C1 segment of cervical spinal cord (tissue), 14 donors: ENCODE measurements at places on chromosomes 7 and 10.

DNA sequence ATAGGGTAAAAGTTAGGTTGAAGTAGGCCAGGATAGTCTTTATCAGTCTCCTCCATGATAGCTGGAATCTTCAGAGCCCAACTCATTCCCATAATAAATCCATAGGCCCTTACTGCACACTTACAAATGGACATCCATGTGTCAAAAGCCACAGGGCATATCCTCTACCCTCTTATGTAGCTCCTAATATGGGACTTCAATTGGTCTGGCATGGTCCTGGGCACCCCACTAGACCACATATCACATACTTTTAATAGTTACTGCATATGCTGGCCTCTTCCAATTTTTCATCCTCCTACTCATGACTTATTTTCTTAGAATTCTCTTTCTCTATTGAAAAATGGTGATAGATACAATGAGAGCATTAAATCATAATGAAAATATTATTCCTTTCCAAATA is 169.3 kb downstream of the MAGI2 start:
- DNase-seq, result no peak

GRCh38 chr7:147968046-147968610 is 622.4 kb upstream of the C7orf33 start:
- DNase-seq, result no peak

DNA sequence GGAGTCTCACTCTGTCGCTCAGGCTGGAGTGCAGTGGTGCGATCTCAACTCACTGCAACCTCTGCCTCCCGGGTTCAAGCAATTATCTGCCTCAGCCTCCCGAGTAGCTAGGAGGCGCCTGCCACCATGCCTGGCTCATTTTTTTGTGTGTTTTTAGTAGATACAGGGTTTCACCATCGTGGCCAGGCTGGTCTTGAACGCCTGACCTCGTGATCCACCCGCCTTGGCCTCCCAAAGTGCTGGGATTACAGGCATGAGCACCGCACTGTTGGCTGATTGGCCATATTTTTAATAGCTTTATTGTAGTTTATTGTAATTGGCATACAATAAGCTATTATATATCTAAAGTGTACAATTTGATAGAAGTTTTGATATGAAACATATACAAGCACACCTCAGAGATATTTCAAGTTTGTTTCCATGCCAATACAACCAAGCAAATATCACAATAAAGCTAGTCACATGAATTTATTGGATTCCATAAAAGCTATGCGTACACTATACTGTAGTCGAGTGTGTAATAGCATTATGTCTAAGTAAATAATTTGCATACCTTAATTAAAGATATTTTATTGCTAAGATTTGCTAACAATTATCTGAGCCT is 5.6 kb downstream of the PLEKHS1 start:
- no peak for DNase-seq

GRCh38 chr10:132667342-132668047 is 118.5 kb downstream of the NKX6-2 start:
- DNase-seq, result no peak

GRCh38 chr7:45974540-45975360 is 53.7 kb upstream of the IGFBP3 start:
- no peak for DNase-seq

DNA sequence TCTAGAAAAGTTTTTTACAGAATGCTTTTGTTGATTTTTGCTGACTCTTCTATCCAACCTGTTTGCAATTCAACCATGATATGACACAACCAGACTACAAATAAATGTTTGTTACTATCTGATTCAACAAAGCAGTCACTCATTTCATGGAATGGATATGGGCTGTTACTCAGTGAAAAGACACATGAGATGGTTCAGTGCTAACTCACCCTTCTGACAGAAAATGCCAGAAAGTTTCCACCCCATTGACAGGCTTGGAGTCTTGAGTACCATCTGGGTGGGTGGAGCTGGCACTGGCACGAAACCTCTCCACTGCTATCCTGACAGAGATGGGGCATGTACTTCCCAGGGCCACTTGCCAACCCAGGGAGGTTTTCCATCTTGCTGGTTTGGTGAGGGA is 39.5 kb downstream of the RBM28 start:
- no peak for DNase-seq

GRCh38 chr7:144527051-144527471 is 123.6 kb upstream of the NOBOX start:
- no peak for DNase-seq

- DNase-seq, result no peak
Measured at GRCh38 chr7:47414342-47415317, 167.3 kb downstream of the TNS3 start.

DNA sequence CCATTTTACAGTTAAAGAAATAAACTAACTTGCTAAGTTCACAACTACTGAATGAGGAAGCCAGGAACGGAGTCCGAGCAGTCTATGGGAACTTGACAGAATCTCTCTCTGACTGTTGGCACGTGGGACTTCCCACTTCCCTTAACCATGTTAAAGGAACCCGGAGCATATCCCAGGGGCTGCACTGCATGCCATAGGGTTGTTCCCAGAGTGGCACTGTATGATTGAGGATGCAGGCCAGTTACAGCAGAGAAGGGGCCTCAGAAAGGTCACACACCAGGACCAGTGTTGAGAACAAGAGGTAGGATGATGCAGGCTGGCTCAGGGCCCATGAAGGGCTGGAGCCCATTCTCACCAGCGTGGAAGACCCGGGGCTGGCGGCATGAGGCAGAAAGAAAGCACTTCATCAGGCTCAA is 201.8 kb downstream of the NSUN6 start:
- no peak for DNase-seq

DNA sequence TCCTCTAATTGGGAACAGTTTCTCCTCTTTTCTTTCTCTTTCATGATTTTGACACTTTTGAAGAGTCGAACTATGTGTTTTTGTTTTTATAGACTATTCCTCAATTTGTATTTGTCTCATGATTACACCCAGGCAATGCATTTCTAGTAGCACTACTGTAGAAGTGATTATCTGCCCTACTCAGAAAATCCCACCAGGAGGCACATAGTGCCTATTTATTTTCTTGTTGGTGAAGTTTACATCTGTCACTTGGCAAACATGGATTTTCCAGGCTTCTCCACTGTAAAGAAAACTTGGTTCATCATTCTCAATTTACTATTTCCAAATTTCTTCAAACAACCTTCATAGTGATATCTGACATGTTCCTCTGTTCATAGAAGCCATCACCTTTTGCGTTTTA is 893.9 kb downstream of the CCSER2 start:
- DNase-seq, result no peak
